ENCODE measurements at places on chromosomes 12 and 14.
A peak's percentile ranks its signal among the peaks of the same experiment; 100 is the strongest.

GRCh38 chr12:117010693-117011451, 88.3 kb downstream of the TESC start:
- no peak for DNase-seq

GRCh38 chr12:94689002-94689645, 38.8 kb upstream of the TMCC3 start:
- DNase-seq, result no peak

GRCh38 chr12:49689785-49690184, 17.4 kb downstream of the FMNL3 start:
- DNase-seq, result no peak

DNA sequence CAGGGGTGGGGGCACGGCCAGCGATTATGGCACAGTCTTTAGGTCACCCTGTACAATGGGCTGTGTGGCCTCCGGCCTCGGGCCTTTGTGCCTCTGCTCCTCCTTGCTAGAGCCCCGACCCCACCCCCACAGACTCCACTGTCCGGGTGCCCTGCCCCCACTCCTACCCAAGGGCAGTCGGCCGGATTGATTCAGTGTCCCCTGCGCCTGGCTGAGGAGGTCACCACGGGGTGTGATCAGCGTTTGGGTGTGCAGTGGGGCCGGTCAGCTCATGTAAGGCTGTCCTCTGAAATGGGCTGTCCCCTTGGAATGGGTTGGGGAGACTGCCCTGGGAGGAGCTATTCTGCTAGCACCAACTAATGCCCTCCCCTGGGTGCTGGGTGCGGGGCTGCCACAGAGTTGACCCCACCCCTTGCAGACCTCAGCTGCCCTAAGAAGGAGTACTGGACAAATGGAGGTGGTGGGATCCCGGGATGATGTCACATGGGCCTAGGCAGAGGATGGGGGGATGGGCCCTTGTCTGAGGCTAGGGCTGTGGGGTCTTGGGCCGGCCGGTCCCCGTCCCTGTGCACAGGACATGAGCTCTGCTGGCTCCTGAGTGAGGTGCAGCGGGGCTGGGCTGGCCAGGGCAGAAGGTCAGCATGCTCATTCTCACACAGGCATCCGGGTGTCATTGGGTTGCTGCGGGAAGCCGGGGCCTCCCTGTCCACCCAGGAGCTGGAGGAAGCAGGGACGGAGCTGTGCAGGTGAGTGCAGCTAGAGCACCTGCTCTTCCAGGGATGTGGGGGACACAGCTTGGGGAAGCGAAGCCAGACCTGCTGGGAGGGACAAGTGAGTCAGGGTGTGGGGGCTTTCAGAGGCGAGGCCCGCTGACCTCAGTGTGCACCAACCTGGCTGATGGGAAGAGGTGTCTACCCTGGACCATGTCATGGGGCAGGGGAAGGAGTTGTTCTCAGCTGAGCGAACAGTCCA, 23.4 kb downstream of the ASPG start:
- no peak for DNase-seq

- DNase-seq, result no peak
Measured at GRCh38 chr12:131610181-131610580, 100.7 kb upstream of the SFSWAP start.

- DNase-seq, result no peak
Measured at GRCh38 chr14:106850913-106851825, 1324.8 kb downstream of the TMEM121 start.

DNA sequence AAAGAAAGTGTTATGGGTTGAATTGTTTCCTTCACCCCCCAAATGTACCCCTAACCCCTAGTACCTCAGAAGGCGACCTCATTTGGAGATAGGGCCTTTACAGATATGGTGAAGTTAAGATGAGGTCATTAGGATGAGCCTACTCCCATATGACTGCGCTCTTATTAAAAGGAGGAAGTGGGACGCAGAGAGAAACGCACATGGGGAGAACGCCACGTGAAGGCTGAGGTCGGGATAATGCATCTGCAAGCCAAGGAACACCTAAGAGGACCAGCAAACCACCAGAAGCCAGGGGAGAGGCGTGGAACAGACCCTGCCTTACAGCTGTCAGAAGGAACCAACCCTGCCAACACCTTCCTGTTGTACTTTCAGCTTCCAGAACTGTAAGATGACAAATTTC, 1.7 kb upstream of the NRIP2 start:
- DNase-seq, result no peak

GRCh38 chr12:53378724-53379388, 1.1 kb upstream of the SP1 start:
- DNase-seq, result no peak

GRCh38 chr12:131910302-131911027, 16.0 kb downstream of the ULK1 start:
- no peak for DNase-seq

- DNase-seq, result no peak
Measured at GRCh38 chr14:53047307-53048069, 96.6 kb upstream of the FERMT2 start.

DNA sequence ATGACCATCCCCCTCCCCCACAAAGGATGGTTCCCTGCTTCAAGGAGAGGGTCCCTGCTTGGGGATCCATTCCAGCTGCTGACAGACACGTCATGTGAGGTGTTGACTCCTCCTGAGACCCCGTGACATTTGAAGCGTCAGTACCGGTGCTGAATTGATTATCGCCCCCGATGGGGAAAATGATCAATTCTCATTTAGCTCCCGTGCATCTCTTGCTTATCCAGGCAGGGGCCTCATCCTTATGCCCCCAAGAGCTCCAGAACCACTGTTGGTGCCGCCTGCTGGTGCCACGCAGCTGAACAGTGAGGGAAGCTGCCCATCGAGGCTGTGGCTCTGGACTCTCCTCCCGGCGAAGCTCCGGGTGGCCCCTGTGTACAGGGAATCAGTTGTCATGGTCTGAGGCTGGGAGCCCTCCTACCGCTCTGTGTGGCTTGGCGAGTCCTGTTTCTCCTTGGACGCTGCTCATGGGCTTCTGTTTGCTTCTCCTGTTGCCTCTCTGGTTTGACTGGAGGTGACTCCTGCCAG, 4.6 kb downstream of the KIF26A start:
- DNase-seq, result no peak

DNA sequence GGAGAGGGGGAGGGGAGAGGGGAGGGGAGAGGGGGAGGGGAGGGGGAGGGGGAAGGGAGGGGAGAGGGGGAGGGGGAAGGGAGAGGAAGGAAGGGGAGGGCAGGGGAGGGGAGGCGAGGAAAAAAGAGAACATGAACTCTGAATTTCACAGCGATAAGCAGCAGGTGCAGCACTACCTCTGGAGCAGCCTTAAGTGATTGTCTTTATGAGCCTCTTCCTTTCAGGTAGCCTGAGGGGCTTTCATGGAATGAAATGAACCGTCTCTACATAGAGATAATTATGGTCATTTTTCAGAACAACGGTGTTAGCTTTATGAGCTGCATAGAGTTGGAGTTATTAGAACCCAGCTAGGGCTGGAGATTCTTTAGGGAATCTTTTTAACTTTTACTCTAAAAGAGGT, 18.1 kb upstream of the PTCSC3 start:
- DNase-seq, result no peak

GRCh38 chr12:3718100-3718499, 34.8 kb downstream of the CRACR2A start:
- DNase-seq, result no peak

- no peak for DNase-seq
Measured at GRCh38 chr12:109741286-109741969, 27.8 kb downstream of the FAM222A start.

DNA sequence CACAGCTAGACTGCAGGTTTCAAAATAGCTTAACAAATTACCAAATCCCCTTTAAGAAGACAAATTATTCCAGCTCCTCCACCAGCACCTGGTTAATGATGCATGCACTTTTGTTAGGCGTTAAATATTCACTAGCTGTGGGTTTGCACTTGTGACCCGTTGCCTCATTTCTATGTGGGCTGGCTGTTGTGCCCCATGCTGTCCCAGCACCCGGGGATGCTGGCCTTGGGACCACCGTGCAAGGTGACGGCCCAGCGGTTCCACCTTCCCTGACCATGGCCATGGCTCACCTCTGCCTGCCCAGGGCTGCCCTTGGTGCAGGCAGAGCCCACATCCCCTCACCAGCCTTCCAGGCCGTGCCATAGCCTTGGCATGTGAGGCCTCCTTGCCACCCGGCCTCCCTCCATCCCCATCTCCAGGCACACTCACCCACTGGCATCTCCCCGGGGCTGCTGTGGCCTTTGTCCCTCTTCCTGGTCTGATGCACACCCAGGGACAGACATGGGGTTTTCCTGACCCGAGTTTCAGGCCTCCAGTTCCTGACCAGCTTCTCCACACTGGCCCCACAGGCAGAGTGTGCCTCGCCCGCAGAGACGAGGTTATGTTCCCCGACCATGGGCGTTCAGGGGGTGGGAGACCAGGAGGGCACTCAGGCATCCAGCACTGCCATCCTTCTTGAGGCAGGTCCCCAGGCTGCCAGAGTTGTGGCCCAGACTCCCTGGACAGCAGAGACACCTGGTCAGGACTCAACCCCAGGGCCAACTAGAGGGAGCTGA, 20.3 kb upstream of the C14orf180 start:
- DNase-seq, result no peak

GRCh38 chr12:47576289-47576945, 129.4 kb downstream of the RPAP3 start:
- no peak for DNase-seq

- DNase-seq, result no peak
Measured at GRCh38 chr14:103073876-103074728, 9.9 kb upstream of the LBHD2 start.

- DNase-seq, result no peak
Measured at GRCh38 chr12:111748151-111748672, 18.5 kb upstream of the ALDH2 start.

DNA sequence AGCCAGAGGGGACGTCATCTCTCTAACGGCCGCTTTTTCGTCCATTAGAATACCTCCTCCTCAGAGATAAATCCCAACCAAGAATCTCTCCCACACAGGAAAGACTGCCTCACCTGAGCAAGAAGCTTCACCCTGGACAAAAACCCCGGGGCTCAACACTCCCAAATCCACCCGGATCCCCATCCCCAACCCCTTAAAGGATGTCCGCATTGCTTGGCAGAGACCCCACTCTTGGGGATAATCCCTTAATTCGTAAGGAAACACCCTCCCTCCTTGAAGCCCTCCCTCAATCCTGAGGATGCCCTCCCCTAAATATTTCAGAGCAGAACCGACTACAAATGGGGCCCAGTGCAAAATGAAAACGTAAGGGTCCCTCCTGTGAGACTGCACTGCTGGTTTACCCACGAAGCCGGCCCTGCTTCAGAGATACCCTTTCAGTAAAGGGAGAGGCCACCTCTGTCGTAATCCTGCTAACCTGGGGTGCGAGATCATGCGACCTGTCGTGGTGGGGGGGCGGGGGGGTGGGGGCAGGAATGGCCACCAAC, 655 bp upstream of the DYNLL1 start:
- no peak for DNase-seq

- peak; percentile 89 for DNase-seq
Measured at GRCh38 chr14:101972126-101972866, 7.9 kb downstream of the DYNC1H1 start.

DNA sequence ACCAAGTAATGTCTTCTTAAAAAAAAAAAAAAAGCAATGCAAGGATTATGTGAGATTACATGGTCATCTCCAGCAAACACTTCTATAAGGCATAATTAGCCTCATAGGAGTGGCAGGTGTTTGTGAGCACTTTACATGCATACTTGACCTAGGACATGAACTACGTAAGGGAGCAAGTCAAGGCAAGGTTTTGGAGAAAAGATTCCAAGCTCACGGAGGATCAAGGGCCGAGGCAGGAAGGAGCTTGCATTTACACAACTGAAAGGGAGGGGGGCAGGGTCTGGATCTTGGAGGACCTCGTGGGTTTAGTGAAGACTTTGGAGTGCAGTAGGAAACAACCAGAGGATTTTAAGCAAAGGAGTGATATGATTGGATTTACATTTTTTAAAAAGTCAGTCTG, 112.5 kb downstream of the CCER1 start:
- no peak for DNase-seq

- no peak for DNase-seq
Measured at GRCh38 chr12:9342614-9343353, 134.6 kb upstream of the PZP start.

DNA sequence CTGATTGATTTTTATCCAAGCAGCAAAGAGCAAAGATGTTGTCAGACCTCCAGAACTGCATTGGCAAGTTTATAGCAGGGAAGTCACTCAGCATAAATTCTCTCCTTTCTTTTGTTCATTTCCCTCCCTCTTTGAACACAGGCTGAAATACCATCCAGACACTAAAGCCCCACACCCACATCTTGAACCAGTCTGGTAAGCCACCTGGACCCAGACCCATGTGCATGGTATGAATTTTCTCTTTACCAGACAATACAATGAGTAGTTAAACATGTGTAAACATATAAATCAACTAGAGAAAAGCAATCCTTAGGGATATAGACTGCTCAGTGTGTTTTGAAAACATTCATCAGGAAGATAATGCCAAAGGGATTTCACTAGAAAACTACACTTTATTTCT, 488.3 kb upstream of the FLRT2 start:
- DNase-seq, result no peak

DNA sequence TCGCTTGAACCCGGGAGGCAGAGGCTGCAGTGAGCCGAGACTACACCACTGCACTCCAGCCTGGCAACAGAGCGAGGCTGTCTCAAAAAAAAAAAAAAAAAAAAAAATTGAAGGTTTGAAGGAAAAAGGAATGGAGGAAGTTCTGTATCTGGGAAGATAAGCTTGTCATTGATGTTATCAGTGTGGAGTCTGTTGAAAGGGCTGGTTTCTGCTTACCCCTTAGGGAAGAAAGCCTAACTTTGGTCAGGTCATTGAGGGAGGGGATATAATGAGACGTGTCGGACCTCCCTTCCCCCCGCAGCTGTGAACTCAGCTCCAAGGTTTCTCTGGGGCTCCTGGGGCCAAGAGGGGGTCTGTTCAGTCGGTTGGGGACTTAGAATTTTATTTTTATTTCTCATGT, 16.4 kb downstream of the DAO start:
- DNase-seq, result no peak

DNA sequence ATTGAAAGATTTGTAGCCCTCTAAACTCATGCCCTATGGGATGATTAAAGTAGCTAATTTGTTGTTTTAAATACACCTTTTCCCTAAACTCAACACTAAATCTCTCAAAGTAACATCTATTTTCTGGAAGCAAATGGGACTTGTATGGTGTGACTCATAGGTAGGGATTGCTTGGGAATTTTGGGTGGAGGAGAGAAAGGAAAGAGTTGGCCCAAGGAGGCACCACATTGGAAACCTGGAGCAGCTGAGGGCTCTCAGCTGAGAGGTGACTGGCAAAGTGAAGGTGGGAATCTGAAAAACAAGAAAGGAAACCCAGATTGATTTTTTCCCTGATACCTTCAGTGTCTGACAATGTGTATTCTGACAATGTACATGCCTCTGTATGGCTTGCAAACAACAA, 114.8 kb upstream of the PRICKLE1 start:
- no peak for DNase-seq

- no peak for DNase-seq
Measured at GRCh38 chr12:13142747-13143146, 39.3 kb upstream of the GSG1 start.

All from NCI-H1694 treated with DMSO at 0.1 percent for 48 hours (cell line).